ENCODE measurements at places on chromosomes 4 and X.

GRCh38 chrX:71216485-71216884, 6.5 kb upstream of the GJB1 start:
- H3K4me3 ChIP-seq, result no peak overlapping the region
- no peak for DNase-seq
- H3K27ac ChIP-seq, result no peak overlapping the region
- H3K27me3 ChIP-seq, result peaks cover 12% of the 10 kb centered on the region

DNA sequence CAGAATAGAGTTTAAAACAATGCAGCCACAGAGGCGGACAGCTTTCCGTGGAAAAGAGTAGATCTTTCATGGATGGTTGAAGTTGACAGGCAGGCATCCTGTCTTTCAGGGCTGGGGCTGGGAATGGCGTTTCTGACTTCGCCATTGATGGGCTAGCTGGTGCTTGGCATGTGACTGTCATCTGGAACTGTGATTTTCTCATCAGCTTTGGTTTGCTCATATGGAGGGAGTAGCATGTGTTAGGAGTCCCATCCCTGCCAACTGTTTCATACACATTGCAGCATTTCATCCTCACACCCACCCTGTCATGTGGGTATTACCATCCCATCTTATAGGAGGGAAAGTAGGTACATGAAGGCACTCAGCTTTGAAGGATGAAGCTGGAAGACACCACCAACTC, 49.2 kb upstream of the STX18 start:
- no peak for DNase-seq
- no peak overlapping the region for H3K27ac ChIP-seq
- H3K4me1 ChIP-seq, result peaks cover 14% of the 10 kb centered on the region
- H3K27me3 ChIP-seq, result no peaks in the 10 kb centered on the region
- no peak overlapping the region for H3K4me3 ChIP-seq

GRCh38 chrX:154430916-154431315, 2.4 kb downstream of the ATP6AP1 start:
- no peak for DNase-seq
- H3K27me3 ChIP-seq, result no peaks in the 10 kb centered on the region
- H3K4me3 ChIP-seq, result no peak overlapping the region
- H3K36me3 ChIP-seq, result peaks cover 14% of the 10 kb centered on the region

- no peak overlapping the region for H3K4me3 ChIP-seq
- peaks cover 11% of the 10 kb centered on the region for H3K4me1 ChIP-seq
- no peaks in the 10 kb centered on the region for H3K36me3 ChIP-seq
Observed at GRCh38 chr4:106614441-106614840, 245.9 kb upstream of the GIMD1 start.

GRCh38 chr4:7092026-7092425, 24.2 kb upstream of the GRPEL1 start:
- no peak overlapping the region for H3K4me3 ChIP-seq
- no peaks in the 10 kb centered on the region for H3K4me1 ChIP-seq
- H3K27me3 ChIP-seq, result peaks cover 23% of the 10 kb centered on the region
- no peak for DNase-seq

DNA sequence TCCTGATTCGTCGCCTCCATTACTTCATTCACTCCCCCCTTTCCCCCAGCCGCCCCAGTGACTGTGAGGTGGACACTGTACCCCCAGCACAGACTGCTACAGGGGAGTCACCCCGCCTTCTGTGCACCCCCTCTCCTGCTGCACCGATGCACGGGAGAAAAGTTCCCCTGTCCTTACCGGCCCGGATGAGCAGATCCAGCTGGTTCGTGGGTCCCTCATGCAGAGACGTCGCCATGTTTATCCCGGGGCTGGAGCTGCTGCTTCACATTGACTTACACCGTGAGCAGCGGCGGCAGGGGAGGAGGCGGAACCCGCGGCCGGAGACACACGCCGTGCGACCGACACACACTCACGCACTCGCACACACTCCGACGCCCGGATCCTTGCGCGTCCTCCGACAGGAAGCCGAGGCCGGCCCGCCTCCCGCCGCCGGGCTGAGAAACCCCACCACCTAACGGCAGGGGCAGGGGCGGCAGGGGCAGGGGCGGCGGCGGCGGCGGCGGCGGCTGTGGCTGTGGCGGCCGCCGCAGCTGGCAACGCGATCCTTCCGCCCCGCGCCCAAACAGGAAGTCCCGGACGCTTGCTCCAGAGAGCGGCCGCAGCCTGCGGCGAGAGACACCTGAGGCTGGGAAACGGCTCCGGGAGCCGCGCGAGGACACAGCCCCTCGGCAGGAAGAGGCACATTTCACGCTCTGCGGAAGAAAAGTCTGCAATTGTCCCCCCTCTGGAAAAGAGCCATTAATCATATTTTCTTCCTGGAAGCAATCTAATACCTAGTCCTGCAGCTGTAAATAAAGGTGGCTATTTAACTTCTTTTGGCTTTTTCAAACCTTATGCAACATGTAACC, 68.6 kb downstream of the NOCT start:
- peak overlapping the region; percentile 82 for H3K4me3 ChIP-seq
- no peaks in the 10 kb centered on the region for H3K27me3 ChIP-seq
- peak overlapping the region; percentile 91 for H3K27ac ChIP-seq
- H3K4me1 ChIP-seq, result peaks cover 15% of the 10 kb centered on the region

DNA sequence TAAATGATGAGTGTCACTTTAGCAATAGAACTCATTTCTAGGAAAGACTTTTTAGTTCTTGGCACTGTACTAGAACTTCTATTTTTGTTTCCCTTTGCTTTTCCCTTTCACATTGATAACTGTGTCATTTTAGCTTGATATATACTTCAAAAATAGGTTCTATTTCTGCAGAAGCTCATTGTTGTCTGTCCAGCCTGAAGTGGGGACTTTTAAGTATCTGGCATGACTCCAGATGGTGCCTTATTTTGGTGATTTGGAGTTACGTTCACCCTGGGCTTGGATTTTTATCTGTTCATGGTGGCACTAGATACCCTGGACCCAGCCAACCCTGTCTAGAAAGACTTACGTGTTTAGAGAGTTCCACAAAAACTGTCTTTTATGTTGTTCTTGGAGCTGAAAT, 3.4 kb downstream of the ABHD18 start:
- H3K4me3 ChIP-seq, result no peak overlapping the region
- no peaks in the 10 kb centered on the region for H3K36me3 ChIP-seq
- peaks cover 7% of the 10 kb centered on the region for H3K4me1 ChIP-seq
- no peak for DNase-seq

GRCh38 chr4:33494150-33494549, 2750.2 kb downstream of the ARAP2 start:
- H3K4me3 ChIP-seq, result no peak overlapping the region
- H3K27ac ChIP-seq, result no peak overlapping the region
- no peaks in the 10 kb centered on the region for H3K36me3 ChIP-seq
- no peaks in the 10 kb centered on the region for H3K27me3 ChIP-seq

DNA sequence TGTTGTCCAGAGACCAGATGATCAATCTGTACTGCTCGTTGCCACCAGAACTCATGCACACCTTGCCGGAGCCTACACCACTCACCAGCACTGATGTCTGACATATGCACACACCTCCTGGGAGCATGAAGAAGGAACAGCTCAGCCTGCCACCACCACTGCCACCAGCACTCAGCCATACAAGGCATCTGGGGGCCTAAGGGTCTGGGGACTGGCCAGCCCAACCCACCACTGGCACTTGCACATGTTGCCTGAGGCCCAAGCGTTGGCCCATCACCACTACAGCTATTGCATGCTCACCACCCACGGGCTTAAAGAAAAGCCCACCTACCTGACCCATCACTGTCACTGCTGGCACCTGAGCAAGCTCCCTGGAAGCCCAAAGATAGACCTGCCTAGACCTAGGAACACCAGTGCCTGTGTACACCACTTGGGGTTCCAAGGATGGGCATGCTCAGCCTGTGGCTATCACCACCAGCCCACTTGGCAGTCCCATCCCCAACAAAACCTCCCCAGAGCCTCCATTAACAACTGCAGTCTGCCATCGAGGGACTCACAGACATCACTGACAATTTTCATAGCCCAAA, 174.3 kb upstream of the GRID2 start:
- no peak overlapping the region for H3K27ac ChIP-seq
- no peak for DNase-seq
- H3K27me3 ChIP-seq, result no peaks in the 10 kb centered on the region

GRCh38 chr4:89212666-89213381, 94.8 kb downstream of the GPRIN3 start:
- H3K4me1 ChIP-seq, result no peaks in the 10 kb centered on the region
- no peak for DNase-seq
- no peak overlapping the region for H3K4me3 ChIP-seq
- peaks cover 3% of the 10 kb centered on the region for H3K27me3 ChIP-seq
- no peaks in the 10 kb centered on the region for H3K36me3 ChIP-seq
- no peak overlapping the region for H3K27ac ChIP-seq

DNA sequence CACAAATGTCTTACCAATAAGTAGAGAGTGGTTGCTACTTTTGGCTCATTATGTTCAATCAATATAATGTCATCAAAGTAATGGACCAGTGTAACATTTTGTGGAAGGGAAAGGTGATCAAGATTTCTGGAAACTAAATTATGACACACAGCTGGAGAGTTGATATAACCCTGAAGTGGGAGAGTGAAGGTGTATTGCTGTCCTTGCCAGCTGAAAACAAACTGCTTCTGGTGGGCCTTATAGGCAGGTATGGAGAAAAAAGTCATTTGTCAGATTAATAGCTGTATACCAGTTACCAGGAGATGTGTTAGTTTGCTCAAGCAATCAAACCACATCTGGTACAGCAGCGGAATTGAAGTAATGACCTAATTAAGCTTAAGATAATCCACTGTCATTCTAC, 17.3 kb upstream of the GUCY1B1 start:
- H3K4me1 ChIP-seq, result peaks cover 3% of the 10 kb centered on the region
- no peak overlapping the region for H3K4me3 ChIP-seq
- no peak for DNase-seq
- no peak overlapping the region for H3K27ac ChIP-seq
- no peaks in the 10 kb centered on the region for H3K27me3 ChIP-seq
- H3K36me3 ChIP-seq, result no peaks in the 10 kb centered on the region

- H3K27me3 ChIP-seq, result no peaks in the 10 kb centered on the region
- no peaks in the 10 kb centered on the region for H3K36me3 ChIP-seq
- H3K4me1 ChIP-seq, result no peaks in the 10 kb centered on the region
Observed at GRCh38 chrX:82756272-82756671, 751.8 kb upstream of the POU3F4 start.

Measured in osteoblast (primary cell).